ENCODE measurements at places on chromosomes 4 and X.

GRCh38 chrX:150546711-150547153 is 21.7 kb upstream of the MTM1 start:
- DNase-seq = no peak

DNA sequence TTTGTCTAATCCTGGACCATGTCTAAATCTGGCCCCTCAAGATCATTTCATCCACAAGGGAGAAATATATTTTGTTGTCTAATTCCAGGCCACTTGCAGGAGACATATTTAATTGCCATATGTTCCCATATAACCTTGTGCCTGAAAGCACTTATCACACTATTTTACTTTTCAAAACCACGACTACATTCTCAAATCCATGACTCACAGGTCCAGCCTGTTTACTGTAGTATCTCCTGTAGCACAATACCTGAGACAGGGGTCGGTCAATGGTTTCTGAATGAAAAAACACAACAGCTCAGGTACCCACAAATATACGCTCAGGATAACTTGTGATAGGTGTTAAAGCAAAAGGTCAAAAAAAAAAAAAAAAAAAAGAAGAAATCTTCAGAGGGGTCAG is 60.9 kb downstream of the SEC24D start:
- no peak for DNase-seq

GRCh38 chrX:108732630-108733321 is 3.6 kb downstream of the IRS4 start:
- no peak for DNase-seq

GRCh38 chr4:5014007-5014682 is 5.1 kb downstream of the CYTL1 start:
- DNase-seq = no peak

DNA sequence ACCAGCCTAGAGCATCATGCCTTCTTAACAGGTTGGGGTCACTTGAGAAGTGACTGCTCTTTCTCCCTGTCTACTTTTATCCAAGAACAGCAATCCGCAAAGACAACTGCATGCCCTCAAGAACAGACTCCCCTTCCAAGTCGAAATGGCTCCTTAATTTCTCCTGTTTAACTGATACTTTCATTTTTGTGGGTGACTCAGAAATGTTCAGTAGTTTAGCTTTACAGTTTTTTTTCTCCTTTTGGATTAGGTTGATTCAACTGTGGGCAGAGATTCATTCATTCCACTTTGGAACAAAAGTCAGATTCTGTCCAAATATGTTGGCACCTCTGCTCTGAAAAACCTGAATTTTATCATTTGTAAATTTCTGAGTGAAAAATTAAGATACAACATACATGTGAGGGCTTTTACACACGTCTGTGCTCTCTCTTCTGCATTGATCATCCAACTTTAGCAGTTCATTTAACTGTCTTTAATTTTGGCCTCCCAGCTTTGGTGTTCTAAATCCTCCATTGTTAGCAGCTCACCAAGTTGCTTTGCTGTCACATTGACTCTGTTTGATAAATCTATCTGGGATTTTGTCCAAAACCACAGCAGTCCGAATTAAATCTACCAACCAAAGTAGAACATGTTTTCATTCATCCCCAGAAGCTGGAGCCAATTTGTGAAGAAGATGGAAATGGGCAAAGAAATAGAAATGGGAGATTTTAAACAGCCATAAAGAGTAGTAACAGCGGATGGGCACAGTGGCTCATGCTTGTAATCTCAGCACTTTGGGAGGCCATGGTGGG is 50.0 kb downstream of the HOPX start:
- DNase-seq = no peak

- no peak for DNase-seq
Observed at GRCh38 chr4:94828882-94829281, 71.1 kb downstream of the BMPR1B start.

DNA sequence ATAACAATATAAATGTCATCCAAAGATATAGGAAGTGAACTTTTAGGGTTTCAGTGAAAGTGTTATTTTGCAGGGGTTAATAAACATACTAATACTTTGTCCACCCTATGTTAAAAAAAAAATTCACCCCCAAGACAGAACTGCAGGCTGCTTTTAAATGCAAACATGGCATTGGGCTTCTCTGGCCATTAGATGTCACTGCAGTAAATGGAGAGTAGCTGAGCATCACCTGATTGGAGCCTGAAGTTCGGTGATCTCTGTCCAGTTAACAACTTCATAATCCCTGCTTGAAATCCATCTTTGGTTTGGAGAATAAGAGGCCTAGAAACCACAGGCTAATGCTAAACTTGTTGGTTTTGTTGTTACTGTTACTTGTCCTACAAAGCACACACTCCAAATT is 18.7 kb downstream of the SLC25A43 start:
- DNase-seq = no peak

- no peak for DNase-seq
Observed at GRCh38 chrX:129737916-129738315, 863 bp upstream of the XPNPEP2 start.

DNA sequence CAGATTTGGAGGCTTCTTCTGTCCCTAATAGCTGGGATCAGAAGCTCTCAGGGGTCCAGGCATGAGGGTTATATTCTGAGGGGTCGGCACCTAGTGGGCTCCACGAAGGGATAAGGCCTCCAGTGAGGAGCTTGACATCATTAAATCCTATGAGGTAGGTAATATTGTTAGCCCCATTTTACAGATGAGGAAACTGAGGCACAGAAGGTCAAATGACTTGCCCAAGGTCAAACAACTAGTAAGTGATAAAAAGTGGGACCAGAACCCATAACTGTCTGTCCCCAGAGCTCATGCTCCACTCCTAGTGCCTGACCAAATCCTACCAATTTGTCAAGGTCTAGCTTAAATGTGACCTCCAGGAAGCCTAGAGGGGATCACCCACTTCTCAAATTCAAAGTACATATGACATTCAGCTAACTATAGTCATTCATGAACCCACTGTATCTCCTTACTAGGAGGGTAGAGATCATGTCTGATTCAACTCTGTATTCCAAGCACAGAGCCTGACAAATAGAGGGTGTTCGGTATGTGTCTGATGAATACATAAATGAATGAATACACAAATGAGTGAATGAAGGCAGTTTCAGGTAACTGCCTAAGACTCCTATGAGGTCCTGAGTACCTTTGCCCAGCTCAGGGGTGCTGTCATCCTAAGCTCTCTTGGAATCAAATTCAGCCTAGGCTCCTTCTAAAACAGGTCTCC is 43.3 kb downstream of the SMC1A start:
- DNase-seq = no peak

- DNase-seq = no peak
Observed at GRCh38 chr4:22720091-22720490, 27.4 kb downstream of the GBA3 start.

Measured in Caco-2 (cell line).